Brain (organoid and tissue), 16 donors: ENCODE measurements at places on chromosomes 2 and 18. TPM values are rescaled to one million over a fixed set of nuclear protein-coding genes. Genes with fewer than 3 reads are reported as not detected.
A peak's percentile ranks its signal among the peaks of the same experiment; 100 is the strongest.

DNA sequence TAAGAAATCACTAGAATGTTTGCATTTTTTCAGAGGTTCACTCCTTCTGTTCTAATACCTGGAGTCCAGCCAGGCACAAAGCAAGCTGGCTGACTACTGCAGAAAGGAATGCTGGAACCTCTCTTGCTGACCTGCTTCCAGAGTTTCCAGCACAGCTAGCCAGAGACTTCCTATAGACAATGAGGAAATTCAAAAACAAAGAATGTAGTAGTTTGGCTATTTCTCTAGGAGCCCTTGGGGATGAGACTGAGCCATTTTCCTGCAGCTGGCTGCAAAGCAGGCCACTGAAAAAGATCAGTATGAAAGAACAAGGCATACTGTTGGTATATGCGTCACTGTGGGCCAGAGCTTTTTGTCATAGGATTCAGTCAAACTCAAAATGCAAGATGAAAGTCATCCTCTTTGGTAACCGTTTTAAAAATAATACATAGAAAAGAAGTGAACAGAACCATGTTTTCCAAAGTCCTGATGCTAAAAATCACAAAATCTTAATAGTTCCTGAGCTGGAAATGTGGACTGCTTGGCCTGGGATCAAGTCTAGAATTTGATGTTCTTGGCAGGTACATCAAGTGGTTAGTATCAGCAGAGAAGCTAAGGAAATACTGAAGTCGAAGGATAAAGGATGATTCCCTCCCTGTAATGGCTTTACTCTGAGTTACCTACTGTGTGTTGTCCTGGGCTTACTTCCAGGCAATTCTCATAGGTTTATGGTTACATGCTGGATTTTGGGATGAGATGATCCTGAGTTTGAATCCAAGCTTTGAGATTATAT lies 9.0 kb upstream of the DSEL start:
- DNase-seq, result peak; percentile 22

- DNase-seq, result peak; percentile 79
These were observed 65.7 kb downstream of the CELF4 start for GRCh38 chr18:37499913-37500312.

DNA sequence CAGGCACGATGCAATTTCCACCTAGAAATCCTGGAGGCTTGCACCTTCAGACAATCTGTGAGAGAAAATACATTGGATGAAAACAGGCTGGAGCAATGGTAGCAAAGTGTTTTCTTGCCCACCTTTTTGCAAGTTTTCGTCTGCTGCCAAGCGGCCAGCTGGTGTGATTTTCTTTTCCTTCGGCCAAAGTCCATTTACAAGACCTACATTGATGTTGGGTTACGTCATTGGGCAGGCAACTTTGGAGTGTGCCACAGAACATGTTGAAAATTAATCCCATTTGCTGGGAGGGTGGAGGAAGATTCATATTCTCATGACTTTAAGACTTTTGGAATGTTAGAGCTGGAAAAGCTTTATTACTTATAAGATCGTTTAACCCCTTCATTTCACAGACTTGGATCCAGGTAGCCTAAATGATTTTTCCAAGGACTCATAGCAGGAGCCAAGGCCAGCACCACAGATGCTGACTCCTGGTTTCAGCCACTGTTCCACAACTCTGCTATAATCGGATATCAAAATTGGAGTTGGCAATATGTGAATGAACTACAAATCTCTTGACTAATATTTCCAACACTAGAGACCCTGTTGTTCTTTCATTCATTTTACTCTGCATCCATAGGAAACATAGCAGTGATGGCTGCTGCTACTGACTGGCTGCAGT lies 352.1 kb downstream of the RND3 start:
- DNase-seq, result no peak

The C2orf66 gene
- not detected for polyA plus RNA-seq

The XIRP2 gene
- not detected for polyA plus RNA-seq

The HAAO gene
- 2.2 TPM for polyA plus RNA-seq

The ZBTB7C gene
- 20.7 TPM for polyA plus RNA-seq

The NTSR2 gene
- polyA plus RNA-seq, result 18.4 TPM

The KIAA2012 gene
- 0.42 TPM for polyA plus RNA-seq
